ENCODE measurements at places on chromosomes 2 and 18.

GRCh38 chr18:11387880-11388279, 221.5 kb upstream of the SLC35G4 start:
- DNase-seq = no peak

- no peak for DNase-seq
These were observed 83.0 kb downstream of the ADD2 start for GRCh38 chr2:70684846-70685622.

- DNase-seq = no peak
These were observed at the start of gene HOXD10 for GRCh38 chr2:176115883-176116813. TSS of gene HOXD10 (plus strand) at chr2:176116778. CDS start at chr2:176116834, 56 bp downstream.

DNA sequence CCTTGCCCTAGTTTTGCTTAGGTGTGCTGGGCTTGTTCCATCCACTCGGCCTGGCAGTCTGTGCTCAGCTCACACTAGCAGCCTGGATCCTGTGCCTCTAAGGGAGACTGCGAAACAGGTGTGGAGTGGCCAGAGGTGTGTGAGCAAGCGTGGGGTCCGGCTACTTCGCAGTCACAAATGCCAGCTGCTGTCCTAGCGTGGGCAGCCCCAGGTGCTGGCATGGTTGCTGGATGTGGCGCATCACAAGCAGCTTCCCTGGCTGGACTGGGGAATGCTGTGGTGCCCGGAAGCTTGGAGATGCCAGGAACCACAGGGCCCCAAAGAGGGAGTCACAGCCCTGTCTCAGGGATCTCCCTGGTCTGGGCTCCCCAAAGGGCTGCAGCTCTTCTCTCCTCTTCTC, 119.0 kb upstream of the TMEFF2 start:
- DNase-seq = no peak

DNA sequence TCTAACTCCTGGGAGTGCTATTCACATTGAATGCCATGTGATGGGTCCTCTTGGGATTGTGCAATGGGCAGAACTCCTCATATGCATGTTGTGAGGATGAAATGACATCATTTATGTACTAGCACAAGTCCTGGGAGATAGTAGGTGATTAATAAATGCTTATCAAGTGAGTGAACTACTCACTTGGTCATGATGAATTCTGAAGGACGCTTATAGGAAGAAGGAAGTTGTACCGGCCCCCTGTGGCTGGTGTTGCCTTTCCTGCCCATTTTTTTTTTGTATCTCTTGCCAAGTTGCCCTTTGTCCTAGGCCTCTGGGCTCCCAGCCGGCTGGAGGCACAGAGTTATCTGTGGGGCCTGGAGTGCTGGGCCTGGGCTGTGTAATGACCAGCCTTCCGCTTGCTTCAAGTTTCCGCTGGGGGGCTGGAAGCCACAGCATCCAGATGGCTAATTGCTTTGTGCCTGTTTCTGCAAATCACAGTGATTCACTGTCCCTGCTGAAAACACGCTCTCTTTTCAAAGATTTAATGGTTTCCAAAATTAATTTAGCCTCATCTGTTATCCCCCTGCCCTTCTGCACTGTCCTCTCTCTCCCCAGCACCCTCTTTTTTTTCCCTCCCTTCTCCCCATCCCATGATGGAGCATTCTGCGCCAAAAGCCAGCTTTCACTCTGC, 33.7 kb upstream of the MRPL33 start:
- no peak for DNase-seq

Data from activated CD8-positive, alpha-beta memory T cell treated with anti-CD3 and anti-CD28 coated beads for 1 hour (primary cell).